ENCODE measurements at places on chromosomes 3 and 15.

- no peak for DNase-seq
These were observed 289.8 kb upstream of the ROPN1 start for GRCh38 chr3:124281453-124282316.

DNA sequence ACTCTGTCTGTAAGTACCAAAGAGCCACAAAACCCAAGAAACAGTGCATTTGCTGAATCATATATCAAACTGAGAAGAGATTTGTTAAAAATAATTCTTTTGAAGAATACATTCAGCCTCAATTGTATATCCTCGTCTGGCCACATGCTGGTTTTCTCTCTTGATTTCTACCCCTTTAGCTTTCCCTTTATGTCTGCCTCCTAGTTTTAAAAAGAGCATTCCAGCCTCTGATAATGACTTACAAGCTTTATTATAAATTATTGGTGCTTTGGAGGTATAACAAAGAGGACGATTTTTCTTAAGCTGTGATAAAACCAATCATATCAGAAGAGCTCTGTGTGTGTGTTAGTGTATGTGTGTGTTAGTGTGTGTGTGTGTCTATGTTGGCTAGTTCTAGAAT is 70.4 kb upstream of the ROBO2 start:
- DNase-seq: no peak

DNA sequence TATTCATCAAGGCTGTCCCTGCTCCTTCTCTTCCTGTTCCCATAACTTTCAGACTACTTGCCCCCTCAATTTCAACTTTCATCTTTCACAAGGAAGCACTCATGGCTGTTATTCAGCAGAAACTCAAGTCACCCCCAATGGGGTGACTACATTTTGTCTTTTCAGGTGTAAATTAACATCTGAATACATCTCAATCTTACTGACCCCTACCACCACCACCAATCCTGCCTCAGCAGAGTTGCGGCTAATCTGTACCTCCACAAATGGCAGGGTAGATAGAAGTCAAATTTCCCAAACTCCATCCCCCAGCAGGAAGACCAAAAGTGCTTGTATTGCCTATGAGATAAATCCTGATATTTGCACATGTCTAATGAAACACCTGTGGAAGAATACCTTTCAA is 19.2 kb downstream of the SOX2 start:
- DNase-seq: no peak

GRCh38 chr15:40930430-40931299 is 1.5 kb downstream of the DLL4 start:
- DNase-seq: peak; percentile 82

- peak; percentile 74 for DNase-seq
These were observed 1.2 kb upstream of the PLIN1 start for GRCh38 chr15:89680282-89680873.

- DNase-seq: no peak
These were observed 29.5 kb downstream of the CMTM7 start for GRCh38 chr3:32421185-32421584.

GRCh38 chr3:122257644-122258364 is 67.2 kb upstream of the CSTA start:
- DNase-seq: no peak

DNA sequence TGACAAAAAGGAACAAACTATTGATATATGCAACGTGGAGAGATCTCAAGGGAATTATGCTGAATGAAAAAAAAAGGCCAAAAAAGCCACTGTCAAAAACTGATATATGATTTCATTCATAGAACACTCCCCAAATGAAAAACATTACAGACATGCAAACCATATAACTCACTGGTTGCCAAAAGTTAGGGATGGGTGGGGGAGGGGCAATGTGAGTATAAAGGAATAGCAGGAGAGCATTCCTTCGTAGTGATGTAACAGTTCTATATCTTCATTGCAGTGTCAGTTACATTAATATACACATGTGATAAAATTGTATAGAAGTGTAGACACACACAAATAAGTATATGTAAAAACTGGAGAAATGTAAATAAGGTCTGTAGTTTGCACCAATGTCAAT is 12.2 kb downstream of the GBE1 start:
- DNase-seq: no peak

DNA sequence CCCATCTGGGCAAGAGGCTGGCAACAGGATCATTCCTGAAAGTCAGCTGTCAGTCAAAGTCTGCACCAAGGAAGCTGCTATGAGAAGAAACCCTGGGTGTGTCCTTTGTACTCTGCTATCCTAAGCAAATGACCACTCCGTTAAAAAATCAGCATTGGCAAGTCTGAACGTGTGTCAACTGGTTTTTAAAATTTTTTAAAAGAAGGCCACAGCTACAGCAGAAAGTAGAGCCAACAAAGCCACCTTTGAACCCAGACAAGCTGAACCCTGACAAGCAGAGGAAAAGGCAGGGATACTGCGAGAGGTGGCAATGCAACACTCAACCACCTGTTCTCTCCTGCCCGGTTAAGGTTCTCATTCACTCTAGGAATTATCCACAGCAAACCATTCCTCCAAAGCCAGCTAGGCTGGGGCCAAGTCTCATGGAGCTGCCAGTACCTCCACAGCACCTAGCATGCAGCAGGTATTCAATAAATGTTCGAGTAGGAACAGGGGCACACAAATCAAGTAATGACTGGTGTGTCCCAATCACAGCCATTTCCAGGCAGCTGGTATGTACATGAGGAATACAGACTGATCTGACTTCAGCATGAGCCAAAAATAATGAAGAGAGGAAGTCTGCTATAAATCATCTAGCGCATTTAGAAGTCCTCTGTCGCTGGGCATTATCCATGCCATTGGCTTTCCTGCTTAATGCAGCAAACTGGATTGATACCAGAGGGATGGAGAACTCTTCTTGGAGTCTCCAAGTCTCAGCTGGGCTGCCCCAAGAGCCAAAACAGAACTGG is 76.0 kb downstream of the ADCY5 start:
- no peak for DNase-seq

GRCh38 chr3:106540743-106541142 is 671.9 kb upstream of the CBLB start:
- DNase-seq: no peak

DNA sequence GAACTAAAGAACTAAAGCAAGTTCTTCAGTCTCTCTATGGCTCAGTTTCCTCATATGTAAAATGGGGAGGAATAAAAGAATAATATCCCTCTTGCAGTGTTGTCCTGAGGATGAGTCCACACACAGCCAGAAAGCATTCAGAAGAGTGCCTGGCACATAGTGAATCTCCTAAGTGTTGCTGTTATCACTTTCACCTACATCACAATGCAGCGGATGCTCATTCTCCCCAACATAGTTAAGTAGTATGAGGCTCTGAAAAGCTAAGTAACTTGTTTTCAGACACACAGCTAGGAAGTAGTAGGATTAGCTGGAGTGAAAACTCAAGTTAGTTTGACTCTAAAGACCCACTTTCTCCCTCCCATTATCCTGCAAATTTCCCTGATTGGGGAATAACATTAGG is 9.1 kb upstream of the USP3 start:
- no peak for DNase-seq

- DNase-seq: no peak
These were observed 171.6 kb downstream of the CADPS start for GRCh38 chr3:62703451-62704167.

DNA sequence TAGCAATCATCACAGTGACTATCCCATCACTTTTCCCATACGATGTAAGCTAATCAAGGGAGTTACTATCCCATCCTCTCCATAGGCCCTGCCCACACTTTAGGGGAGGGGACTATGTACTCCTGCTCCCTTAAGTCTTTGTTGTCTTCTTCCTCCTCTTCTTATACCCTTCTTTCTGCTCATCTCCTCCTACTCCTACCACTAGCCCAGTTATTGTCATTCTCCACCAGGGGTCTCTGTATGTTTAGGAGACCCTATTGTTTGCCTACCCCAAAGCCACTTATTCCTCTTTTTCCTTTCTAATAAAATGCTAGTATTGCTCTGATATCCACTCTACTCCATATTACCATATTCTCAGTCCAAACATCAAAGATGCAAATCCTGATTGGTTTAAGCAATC is 27.8 kb downstream of the STAC start:
- no peak for DNase-seq

GRCh38 chr15:71761649-71762048 is 48.7 kb upstream of the NR2E3 start:
- DNase-seq: no peak

GRCh38 chr3:17301271-17301670 is 416.5 kb downstream of the PLCL2 start:
- DNase-seq: no peak

DNA sequence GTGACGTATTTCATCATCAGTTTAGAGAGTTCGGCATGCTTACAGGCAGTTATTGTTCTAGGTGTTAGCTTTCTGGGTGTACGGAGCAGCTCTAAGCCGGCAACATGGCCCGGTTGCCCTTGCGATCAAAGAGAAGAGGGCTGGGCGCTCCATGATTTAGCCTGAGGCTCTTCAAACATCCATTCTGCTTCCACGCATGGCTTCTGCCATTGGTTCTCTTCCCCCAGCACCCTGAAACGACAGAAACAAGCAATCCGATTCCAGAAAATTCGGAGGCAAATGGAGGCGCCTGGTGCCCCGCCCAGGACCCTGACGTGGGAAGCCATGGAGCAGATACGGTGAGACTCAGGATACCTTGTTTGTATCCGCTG is 574 bp downstream of the NGRN start:
- peak; percentile 65 for DNase-seq

- no peak for DNase-seq
These were observed 160.0 kb downstream of the FRMD5 start for GRCh38 chr15:44034933-44035624.

DNA sequence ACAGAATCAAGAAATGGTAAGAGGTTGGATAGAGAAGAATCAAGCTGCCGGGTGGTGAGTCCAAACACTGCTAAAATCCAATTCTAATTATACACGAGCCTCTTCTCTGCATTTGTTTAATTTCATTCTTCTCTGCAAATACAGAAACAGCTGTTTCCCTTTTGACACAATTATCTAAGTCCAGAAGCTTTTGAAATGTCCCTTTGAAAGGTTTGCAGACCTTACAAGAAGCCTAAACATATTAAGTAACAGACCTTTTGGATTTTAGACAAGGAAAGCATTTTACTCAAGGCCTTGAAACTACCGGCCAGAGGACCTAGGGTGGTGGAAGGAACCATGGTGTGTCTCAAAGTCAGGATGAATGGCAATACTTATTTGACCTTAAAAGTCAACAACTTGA is 403.8 kb upstream of the ADAMTS9 start:
- DNase-seq: no peak

DNA sequence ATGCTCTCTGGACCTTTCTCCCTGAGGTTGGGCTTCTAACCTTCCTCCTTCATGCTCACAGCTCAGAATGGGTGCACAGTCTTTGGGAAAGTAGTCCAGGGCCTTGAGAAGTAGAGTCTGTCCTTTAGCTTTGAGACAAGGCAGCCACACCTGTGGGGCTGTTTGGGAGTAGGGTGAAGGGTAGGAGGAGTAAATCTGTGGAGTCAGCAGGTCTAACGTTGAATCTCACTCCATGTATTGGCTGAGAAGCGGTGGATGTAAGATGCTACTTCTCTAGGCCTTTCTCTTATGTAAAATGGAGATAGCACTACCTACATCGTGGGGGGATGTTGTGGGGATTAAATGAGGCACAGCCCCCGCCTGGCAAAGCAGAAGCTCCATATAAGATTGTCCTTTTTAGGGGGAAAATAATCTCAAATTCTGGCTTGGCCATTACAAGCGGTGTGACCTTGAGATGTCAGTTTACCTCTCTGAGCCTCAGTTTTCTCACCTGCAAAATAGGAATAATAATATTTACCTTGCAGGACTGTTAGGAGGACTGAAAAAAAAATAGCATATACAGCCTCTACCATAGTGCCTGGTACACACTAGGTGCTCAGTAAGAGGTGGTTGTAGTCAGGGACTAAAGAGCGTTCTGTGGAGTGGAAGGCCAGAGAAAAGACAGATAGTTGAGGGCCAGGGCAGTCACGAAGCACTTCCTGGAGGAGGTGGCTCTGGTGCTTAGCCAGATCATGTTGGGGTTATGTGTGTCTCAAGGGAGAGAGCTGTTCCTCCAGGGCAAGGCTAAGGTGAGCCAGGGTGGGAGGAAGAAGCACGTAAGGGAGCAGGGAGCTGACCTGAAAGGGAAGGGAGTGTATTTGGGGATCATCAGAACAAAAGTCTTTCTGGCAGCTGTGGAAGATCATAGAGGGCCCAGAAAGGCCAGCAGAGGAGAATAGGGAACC is 82.8 kb upstream of the MRPS22 start:
- DNase-seq: no peak

- DNase-seq: no peak
These were observed 43.5 kb downstream of the ARRDC4 start for GRCh38 chr15:98003996-98004395.

DNA sequence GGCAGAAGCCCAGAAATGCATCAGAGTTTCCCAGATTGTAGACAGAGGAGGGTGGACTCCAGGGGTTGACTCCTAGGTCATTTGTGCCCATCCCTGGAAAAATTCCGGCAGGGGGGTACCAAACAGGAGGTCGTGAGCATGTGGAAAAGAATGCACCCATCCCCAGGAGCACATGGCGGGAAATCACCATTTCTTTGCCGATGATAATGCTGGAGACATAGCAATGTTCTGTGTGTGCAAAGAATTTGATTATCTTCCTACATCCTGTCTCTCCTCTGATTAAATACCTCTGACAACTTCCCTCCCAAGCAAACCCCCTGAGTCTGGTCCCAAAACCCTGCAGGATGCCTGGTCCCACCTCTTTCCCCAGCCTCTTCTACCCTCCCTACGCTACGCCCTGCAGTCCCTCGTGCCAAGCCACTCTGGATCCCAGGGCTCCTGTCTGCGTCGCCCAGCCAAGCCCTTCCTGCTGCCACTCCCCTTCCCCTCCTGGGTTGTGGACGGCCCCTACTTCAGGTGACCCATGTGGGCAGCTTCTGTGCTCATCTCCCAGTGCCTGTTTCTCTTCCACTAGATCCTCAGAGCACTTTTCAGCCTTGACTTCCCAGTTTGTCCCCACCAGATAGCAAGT is 15.8 kb downstream of the WNT7A start:
- no peak for DNase-seq

GRCh38 chr3:197428117-197428801 is 127.5 kb downstream of the BDH1 start:
- DNase-seq: peak; percentile 73

DNA sequence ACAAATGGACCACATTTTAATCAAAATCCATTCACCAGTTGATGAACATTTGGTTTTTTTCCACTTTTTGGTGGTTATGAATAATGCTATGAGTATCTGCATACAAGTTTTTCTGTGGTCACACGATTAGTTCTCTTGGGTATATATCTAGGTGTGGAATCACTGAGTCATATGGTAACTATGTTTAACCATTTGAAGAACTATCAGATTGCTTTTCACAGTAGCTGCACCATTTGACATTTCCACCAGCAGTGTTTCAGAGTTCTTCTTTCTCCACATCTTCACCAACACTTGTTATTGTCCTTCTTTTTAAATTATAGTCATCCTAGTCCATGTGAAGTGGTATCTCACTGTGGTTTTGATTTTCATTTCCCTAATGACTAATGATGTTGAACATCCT is 33.3 kb upstream of the ATG7 start:
- DNase-seq: no peak

GRCh38 chr15:36982430-36982829 is 117.9 kb downstream of the MEIS2 start:
- DNase-seq: no peak

- no peak for DNase-seq
These were observed 62.8 kb downstream of the EPHB1 start for GRCh38 chr3:134857776-134858362.

- DNase-seq: no peak
These were observed 82.7 kb downstream of the TMEM39A start for GRCh38 chr3:119380697-119381096.
